ENCODE measurements at places on chromosomes 13 and 19. TPM values are rescaled to one million over a fixed set of nuclear protein-coding genes. Genes with fewer than 3 reads are reported as not detected.

The TUBA3C gene
- not detected for total RNA-seq

The CEACAM1 gene
- 0.50 TPM for total RNA-seq

The THSD1 gene
- 0.48 TPM for total RNA-seq

The TNNI3 gene
- total RNA-seq: 9.2 TPM

The LRRC8E gene
- 2.0 TPM for total RNA-seq

All from endodermal cell (in vitro differentiated cells).